ENCODE measurements at places on chromosomes 5 and 9.

- no peak for DNase-seq
Measured at GRCh38 chr9:71079451-71079850, 42.0 kb downstream of the TRPM3 start.

DNA sequence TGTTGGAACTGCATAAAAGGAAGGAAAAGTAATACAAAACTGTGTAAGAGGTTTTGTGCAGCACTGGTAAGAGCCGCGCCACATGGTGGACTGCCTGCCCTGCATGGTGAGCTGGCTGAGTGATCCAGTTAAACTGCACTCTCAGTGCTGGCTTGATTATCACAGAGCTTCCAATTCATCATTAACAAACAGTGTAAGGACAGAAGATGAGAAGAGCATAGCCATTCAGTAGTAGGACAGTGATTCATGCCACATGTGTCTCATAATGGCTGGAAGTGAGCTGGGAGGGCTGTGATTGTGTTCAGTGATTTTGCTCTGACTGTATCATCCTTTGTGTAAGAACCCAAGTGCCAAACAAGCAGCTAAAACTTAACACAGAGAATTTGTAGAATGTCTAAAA lies 14.1 kb downstream of the ASPN start:
- DNase-seq, result no peak

- DNase-seq, result peak; percentile 27
Measured at GRCh38 chr5:97142521-97143254, at the start of gene LIX1. LIX1 (minus strand) TSS chr5:97142611; CDS start chr5:97142576, 35 bp downstream.

DNA sequence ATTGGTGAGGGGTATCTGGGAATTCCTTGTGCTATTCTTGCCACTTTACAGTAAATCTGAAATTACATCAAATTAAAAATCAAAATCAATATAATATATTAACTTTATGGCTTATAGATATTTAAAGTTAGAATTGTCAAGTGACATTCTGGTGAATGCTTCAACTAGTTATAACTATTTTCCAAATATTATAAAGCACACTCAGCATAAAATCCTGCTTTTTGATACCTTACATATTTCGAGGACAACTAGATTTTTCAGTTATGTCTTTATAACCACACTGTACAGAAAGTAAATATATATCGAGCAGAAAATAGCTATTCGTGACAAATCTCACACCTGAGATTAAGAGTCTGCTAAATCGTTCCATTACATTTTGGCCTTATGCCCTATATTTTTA lies 210.2 kb downstream of the PDE4D start:
- DNase-seq, result no peak

- no peak for DNase-seq
Measured at GRCh38 chr5:122933956-122934355, 88.5 kb downstream of the SNX24 start.

GRCh38 chr5:448061-448765 lies 5.2 kb downstream of the EXOC3 start:
- no peak for DNase-seq

DNA sequence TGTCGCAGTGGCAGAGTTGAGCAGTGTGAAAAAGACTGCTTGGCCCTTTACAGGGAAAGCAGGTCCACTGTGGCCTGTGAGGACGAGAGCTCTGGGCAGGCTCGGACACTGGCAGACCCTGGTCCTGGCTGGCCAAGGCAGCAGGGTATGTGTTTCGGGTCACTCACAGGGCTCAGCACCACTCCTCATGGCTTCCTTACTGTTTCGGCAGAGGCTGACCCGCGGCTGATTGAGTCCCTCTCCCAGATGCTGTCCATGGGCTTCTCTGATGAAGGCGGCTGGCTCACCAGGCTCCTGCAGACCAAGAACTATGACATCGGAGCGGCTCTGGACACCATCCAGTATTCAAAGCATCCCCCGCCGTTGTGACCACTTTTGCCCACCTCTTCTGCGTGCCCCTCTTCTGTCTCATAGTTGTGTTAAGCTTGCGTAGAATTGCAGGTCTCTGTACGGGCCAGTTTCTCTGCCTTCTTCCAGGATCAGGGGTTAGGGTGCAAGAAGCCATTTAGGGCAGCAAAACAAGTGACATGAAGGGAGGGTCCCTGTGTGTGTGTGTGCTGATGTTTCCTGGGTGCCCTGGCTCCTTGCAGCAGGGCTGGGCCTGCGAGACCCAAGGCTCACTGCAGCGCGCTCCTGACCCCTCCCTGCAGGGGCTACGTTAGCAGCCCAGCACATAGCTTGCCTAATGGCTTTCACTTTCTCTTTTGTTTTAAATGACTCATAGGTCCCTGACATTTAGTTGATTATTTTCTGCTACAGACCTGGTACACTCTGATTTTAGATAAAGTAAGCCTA lies 15.7 kb downstream of the SQSTM1 start:
- no peak for DNase-seq

Data from DMS79 treated with DMSO at 0.1 percent for 48 hours (cell line).